ENCODE measurements at places on chromosomes 2 and 18.

DNA sequence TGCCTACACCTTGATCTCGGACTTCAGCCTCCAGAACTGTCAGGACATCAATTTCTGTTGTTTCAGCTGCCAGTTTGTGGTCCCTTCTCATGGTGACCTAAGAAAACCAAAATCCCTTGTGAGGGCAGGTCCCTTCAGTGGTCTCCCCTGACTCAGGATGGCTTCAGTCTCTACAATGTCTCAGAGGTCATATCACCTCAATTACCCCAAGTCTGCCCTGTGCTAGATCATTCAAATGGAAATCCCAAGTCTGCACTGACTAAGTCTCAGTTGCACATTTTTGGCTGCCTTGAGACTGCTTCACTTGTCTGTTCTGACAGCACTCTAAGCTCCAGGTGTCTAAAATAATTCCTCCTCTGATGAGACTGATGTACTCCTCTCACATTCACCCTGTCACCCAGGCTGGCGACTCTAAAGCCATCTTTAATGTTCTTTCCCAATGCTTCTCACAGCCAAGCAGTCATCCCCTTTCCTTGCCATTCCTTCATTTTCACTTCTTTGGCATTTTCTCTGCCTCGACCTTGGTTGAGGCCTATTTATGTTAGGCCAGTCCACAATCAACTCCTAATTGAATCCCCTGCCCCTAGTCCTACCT is 470.8 kb downstream of the DLGAP1 start:
- DNase-seq = no peak

- no peak for DNase-seq
These were observed 42.1 kb downstream of the BOD1L2 start for GRCh38 chr18:57188851-57189557.

DNA sequence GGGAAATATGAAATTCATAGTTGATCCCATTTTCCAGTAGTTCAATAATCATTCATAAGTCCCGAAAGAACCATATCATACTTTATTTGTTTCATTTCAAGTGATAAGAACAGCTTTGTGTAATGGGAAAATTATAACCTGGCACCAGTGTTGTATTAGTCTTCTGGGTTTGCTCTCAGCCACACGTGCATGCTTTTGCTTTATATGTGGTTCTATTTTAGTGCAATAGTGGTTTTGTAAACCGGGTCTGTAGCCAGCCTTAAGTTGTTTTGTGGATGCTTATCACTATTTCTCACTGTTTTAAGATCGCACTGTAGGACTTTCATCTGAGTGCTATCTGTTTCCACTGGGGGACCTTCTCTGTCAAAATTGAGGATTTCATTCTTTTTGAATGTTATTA is 203.8 kb downstream of the PTPRM start:
- DNase-seq = no peak

DNA sequence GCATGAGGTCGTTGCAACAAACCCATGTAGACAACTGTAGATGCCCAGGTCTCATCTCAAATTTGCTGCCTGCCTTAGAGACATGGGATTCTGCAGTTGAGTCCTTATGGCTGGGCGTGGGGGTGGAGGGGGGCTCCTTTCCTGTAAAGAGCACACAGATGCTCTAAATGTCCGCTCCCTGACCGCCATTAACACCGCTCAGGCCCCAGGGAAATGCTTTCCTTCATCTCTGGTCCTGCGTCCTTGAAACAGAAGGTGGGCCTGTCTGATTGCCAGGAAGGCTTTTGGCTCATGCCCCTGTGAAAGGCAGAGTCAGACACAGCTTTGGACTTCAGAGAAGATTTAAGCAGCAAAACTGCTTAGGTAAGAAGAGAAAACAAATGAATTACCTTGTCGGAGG is 25.7 kb downstream of the GPR39 start:
- DNase-seq = no peak

DNA sequence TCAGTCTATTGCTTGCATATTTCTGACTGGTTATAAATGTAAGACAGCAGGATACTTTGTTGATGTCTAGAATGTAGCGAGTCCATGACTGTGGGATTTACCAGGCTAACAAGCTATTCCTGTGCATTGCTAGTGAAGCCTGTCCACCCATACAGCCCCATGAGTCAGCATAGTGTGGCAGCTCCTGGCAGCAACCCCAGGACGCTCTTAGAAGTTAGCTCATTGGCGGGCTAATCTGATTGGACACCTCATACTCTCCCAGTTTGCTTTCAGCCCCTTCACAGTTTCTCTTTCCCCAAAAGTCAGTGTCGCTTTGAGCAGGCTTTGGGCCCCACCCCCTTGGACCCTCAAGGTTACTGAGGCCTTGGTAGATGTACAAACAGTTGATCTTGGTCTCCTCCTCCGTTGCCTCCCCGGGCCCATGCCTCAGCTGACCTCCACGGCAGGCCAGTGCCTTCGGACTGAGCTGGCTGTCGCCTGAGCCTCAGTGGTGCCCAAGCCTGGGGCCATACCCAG is 48.0 kb downstream of the COA5 start:
- DNase-seq = no peak

- DNase-seq = no peak
These were observed 24.0 kb downstream of the POLR1A start for GRCh38 chr2:86081724-86082123.

GRCh38 chr2:33137331-33137730 is 190.6 kb downstream of the LTBP1 start:
- no peak for DNase-seq

DNA sequence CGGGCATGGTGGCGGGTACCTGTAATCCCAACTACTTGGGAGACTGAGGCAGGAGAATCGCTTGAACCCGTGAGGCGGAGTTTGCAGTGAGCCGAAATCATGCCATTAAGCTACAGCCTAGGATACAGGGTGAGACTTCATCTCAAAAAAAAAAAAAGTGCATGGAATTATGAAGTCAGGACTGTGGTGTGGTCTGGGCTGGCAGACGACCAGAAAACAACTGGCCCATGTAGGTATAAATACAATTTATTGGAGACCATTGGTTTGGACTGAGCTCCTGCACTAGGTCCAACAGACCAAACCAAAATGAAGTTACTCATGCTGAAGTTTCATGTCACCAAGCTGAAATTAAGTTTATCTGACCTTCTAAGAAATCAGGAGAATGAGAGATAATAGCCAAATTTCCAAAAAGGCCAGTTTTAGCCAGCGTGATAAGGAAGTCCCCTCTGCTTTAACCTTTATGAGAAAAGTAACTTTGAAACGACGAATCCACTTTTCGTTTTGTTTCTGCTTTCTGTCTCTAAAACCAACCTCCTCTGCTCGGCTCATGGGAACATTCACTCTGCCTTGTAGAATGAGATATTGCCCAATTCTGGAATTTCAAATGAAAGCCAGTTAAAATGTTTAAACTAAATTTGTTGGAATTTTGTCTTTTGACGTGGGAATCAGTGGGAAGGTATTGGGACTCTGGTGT is 17.7 kb upstream of the RAB10 start:
- DNase-seq = no peak

- DNase-seq = no peak
These were observed 253.1 kb upstream of the PXDN start for GRCh38 chr2:1997409-1997808.

- no peak for DNase-seq
These were observed 214.4 kb downstream of the METTL4 start for GRCh38 chr18:2356906-2357305.

DNA sequence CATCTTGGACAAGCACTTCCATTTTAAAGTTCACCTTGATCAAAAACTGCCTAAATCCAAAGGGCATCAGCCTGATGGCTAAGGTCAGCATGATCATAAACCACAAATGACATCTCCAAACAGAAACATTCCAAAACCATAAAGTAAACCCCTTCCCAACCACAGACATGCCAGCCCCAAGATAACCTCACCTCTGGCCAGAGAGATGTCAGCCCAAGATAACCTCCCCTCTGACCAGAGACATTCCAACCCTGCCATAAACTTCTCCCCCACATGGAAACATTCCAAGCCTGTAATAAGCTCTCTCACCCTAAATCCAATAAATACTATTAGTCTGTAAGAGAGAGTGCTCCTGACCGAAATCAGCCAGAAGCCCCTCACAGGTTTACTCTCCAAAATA is 18.6 kb upstream of the MARCO start:
- DNase-seq = no peak

DNA sequence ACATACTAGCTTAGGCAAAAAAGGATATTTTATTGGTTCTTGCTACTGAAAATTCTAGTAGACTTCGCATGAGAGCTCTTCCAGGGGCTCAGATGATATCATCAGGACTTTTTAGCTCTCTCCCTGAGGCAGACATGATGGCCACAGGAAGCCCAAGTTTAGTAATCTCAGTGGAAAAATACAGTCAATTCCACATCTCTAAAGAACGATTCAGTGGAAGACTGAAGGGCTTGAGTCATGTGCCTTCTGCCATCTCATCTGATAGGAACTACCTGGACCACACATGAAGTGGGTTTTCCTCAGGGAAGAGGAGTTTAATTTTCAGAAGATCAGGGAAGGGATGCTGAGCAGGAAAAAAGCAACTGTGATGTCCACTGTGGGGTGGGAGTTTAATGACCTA is 117.3 kb downstream of the TTC27 start:
- no peak for DNase-seq

DNA sequence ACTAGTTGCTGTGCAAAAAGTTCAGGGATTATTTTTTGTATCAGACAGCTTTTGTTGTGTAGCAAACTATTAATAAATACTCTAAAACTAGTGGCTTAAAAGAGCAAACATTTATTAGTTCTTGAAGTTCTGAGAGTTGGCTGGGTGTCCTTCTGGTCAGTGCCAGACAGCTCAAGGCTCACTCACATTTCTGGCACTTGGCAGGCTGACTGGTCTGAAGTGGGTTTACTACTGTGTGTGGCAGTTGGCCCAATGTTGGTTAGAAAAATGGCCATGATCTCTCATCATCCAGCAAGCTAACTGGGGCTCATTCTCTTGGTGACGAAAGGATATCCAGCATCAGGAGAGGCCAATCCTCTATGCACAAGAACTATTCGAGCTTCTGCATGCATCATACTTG is 71.4 kb upstream of the ZNF385B start:
- DNase-seq = no peak

DNA sequence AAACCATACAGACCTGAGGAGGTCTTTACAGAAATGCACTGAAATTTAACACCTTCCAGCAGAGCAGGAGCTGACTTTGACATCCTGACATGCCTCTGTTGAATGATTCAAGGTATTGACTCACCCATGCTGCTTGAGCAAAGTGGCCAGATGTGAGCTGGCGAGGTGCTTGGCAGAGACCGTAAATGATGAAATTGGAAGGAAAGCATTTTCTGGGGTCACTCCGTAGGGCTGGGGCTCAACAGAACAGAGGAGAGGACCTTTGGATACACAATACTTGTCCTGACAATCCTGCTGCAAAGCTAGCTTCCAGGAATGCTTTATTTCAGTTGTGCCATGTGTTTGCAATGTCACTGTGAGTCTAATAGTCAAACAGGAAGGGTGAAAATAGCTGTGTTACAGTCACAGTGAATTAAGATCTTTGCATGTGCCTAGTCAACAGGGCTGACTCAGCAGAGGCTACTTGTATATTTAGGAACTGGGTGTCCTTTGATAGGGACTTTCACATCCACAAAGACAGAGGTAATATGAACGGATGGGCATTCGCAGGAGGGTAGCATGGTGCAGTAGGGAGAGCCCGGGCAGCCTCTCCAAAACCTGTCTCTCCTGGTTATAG is 31.6 kb upstream of the NCK2 start:
- no peak for DNase-seq

Measured in HCT116 (cell line).